ENCODE measurements at places on chromosomes 5 and 9.

DNA sequence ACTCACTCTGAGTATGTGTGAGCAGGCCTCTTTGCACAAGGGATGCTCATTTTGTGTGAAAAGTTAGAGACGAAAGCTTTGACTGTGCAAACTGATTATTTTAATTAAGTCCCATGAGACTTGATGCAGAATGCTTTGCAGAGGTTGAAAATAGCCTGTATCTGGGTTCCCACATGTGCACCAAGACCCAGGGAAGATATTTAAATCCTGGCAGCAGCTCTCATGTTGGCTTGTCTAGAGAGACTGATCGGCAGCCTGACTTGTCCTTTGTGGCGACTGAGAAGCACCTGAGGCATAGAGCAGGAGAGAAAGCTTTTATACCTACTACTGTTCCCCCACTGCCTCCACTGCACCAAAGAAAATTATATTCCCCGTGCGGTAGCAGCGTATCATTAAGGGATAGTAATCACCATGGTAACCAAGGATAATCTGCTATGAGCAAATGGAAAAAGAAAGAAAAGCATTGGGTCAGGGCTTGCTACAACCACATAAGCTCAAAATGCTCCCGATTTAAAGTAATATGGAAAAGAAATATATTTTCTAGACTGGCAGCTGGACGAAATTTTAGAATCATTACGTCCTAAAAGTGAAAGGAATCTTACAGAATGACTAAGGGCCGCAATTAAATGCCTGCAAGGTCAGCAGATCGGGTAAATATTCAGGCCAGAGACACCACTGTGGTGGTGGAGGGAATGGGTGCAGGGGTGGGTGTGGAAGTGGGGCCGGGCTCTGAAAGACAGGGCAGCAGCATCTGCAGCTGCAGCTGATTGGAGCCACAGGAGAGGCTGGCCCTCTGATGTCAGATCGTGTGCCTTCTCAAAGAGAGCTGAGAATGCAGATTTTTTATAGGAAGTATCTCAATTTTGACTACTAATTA is 135.3 kb upstream of the EPB41L4A start:
- DNase-seq: no peak

DNA sequence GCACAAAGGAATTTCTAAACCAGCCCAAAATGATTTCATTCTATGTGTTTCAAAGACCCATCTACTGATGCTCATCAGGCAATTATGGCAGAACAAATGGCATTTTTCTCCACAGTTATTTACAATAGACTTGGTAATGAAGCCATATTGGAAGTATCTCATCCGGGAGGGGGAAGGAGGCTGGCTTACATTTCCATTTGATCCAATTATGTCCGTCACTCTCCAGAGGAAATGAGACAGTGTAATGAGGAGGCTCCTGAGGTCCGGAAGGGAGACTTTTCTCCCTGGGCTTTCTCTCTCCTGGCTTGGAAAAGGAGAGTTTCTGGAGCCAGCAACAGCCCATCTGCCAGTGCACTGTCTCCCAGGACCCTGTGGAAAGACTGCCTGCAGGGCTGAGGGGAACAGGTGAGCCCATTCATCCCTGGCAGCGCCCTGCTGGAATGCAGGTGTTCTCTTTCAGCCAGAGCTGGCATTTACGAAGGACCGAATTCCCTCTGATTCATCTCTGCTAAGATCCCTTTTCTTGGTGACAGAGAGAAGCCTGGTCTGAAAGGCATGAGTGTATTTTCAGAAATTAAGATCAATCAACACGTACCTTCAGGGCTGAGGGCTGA is 54.9 kb upstream of the SAP30L start:
- DNase-seq: no peak

GRCh38 chr5:18329328-18329727 is 695.1 kb downstream of the TAF11L14 start:
- DNase-seq: no peak

DNA sequence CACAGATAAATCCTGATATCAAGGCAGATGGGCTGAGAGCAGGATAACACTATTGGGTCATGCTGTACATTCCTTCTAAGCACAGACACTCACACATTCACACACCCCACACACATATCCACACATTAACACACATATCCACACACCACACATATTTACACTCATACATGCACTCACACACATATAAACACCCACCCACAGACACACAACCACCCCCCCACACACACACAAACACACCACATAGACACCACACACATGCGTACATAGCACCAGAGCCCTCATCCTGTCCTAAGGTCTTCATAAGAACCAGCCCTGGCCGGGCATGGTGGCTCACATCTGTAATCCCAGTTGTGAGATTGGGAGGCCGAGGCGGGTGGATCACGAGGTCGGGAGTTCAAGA is 322.3 kb upstream of the ADCY2 start:
- no peak for DNase-seq

DNA sequence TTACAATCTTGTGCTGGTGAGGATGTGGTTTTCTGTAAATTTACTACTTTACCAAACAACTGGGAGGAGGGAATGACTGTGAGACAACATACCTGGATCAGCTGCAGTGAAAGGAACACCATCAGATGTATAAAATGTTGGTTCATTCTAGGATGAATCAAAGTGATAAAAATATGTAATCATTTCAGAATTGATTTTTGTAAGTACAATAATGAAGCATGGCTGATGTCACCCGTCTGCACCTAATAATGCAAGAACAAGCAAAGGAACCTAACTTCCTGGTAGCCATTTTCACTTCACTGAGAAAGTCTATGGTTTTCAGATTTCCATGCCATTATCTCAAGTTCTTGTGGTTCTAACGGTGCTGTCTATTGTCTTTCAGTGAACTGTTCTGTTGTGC is 18.7 kb upstream of the C5orf34 start:
- no peak for DNase-seq

DNA sequence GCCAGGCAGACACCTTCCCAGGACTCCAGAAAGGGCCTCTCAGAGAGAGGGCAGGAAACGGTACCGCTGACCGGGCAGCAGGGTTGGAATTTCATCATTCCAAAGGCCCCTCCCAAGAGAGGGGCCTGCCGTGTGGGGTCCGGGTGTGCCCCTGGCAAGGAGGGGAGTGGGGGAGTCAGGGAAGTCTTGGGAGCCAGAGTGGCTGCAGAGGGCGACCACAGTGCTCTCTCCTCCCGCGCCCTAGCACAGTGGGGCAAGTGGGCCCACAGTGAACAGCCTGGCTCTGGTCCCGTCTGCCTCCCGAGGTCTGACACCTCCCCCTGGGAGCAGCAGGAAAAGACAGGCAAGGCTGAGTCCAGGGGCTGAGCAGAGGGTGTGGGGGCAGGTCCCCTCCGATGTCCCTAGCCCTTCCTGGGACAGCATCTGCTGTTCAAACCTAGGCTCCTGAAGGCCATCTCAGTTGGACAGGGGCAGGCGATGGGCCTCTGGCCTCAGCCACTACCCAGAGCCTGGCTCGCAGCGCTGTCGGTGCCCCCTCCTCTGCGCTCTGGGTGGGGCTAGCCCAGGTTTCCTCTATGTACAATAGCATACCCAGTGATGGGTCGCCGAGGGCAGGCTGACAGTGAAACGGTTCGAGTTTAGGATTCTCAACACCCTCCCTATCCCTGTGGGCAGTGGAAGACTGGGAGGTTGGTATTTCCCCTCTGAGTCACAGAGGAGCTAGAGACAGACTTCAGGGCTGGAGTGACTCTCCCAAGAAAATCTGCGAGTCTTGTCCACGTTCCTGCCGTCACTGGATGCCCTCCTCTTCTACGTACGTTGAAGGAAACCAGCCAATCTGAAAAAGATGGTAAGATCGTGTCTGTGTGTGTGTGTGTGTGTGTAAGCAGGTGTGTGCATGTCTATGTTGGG is 25.4 kb upstream of the SARDH start:
- DNase-seq: no peak

DNA sequence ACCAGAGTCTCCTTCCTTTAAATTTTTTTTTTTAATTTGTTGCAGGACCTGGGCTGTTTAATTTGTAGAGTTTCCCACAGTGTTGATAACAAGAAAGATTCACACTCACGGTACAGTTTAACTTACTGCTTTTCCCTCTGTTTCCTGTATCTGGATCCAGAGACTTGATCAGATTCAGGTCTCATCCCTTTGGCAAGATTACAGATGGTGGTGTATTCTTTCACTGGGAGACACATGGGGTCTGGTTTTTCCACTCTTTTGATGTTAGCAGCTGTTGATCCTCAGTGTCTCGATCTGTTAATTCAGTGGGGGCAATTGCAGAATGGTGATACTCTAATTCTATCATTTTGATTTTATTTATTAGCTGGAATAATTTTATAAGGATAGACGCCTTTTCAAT is 75.4 kb upstream of the TNFAIP8 start:
- no peak for DNase-seq

All from OCI-M1 (cell line).